NCI-H1694 (cell line): ENCODE measurements at places on chromosomes 11 and 22.

DNA sequence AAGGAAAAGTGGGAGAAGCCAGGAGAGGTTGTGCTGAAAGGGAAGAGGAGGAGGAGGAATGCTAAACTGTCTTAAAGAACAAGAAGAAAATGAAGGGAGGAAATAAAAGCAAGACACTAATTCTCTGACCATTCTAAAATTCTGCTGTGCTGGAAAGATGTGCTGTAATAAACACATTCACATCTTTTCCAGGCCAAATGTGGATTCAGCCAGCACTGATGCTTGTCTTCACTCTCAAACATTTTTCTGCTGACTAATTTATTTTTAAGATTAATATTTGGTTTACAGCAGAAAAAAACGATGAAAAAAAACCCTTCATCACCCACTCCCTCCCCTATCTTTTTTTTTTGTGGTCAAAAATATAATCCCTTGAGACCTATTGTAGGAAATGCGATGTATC lies 223.6 kb downstream of the SWAP70 start:
- no peak for DNase-seq

- no peak for DNase-seq
These were observed 16.9 kb downstream of the MS4A6A start for GRCh38 chr11:60165951-60166350.

- no peak for DNase-seq
These were observed 3.2 kb downstream of the ARVCF start for GRCh38 chr22:20013382-20013871.

- DNase-seq: no peak
These were observed 67.0 kb upstream of the RASSF10 start for GRCh38 chr11:12942157-12942556.

GRCh38 chr22:48758881-48759875 lies 1068.5 kb downstream of the BRD1 start:
- no peak for DNase-seq

DNA sequence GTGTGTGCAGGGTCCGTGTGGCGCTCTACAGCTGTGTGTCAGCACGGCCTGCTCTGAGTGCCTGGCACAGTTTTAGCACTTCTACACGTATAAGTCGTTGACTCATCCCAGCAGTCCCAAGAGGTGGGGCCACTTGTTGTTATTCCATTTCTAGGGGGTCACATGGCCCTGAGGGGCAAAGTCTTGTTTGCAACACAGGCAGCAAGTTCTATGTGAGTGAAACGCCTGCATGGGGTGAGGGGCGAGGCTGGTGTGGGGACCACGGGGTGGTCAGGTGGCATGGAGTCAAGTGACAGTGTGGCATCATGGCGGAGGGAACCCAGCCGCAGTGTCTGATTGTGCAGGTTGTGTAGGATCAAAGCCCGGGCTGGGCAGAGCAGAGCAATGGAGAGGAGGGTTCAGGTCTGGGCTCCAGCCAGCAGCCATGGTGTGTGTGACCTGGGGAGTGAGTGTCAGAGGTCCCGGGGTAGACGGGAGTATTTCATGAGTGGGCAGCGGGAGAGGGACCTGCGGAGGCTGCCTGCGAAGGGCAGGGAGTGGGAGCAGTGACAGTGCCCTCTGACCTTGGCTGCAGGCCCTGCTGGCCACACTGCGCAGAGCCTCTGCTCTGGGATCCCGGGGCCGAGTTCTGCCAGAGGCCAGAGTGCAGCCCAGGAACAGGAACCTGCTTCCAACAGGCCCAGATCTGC lies 27.9 kb downstream of the SHANK3 start:
- DNase-seq: no peak

DNA sequence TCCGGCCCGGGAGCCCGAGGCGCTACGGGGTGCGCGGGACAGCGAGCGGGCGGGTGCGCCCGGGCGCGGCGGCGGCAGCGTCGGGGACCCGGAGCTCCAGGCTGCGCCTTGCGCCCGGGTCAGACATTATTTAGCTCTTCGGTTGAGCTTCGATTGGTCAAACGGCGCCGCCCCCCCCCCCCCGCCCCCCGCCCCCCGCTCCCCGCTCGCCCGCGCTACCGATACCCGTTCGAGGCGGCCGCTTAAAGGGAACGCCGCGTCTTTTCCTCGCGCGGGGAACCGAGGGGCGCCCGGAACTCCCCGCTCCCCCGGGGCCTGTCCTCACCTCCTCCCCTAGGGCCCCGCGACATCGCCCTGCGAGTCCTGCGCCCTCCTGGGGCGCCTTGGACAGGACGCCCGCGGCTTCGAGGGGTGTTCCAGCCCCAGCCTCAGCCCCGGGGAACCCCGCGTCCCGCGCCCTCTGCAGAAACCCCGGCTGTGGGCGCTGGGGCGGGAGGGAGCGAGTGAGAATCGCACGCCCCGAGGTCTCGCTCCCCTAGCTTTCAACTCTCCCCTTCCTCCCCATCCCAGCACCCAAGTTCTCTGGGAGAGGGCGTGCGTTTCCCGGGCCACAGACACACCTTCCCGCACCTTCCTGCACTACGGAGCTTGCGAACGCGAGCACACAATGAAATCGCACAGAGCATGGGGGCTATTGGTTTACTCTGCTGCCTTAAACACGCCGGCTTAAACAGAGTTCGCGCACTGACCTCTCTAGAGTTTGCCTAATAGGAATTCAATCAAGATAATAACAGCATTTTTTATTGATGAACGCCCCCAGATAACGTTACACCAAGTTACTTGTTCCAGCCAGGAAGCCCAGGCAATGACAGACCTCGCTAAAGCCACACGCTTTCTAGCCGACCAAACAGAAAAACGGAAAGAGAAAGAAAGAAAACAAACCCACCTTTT lies at the start of gene BDNF:
BDNF (minus strand) TSS at position 105 of the 951 bp plus-strand sequence. CDS start 41,891 bp downstream, outside the sequence.
- DNase-seq: no peak

GRCh38 chr11:6402561-6402981 lies 12.3 kb downstream of the SMPD1 start:
- no peak for DNase-seq

GRCh38 chr11:71490731-71491390 lies 36.2 kb upstream of the KRTAP5-7 start:
- no peak for DNase-seq

GRCh38 chr11:945986-946385 lies 20.3 kb downstream of the AP2A2 start:
- DNase-seq: no peak

DNA sequence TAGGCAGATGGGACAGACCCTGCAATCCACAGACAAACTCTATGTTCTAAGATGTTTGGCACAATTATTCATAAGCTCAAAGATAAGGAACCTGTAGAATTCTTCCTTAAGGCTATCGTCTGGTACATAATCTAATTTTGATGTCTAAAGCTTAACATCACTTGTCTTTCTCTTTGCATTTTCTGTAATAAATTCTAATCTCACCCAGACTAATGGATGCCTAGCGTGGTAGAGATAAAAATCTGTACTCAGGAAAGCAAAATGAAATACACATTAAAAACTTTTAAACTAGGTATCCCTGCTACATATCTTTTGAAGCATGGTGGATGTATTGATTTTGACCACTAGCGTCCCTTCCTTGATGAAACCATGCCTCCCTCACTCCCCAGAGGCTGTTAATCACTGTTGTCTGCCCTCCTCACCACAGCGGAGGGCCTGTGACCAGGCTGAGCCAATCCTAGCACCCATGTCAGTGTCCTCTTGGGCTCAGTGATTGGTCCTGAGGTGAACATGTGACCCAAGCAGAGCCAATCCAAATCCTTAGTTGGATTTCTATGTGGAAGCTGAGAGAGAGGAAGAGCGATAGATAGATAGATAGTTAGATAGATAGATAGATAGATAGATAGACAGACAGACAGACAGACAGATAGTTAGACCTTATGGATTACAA lies 82.2 kb upstream of the GRK3 start:
- DNase-seq: peak; percentile 17

DNA sequence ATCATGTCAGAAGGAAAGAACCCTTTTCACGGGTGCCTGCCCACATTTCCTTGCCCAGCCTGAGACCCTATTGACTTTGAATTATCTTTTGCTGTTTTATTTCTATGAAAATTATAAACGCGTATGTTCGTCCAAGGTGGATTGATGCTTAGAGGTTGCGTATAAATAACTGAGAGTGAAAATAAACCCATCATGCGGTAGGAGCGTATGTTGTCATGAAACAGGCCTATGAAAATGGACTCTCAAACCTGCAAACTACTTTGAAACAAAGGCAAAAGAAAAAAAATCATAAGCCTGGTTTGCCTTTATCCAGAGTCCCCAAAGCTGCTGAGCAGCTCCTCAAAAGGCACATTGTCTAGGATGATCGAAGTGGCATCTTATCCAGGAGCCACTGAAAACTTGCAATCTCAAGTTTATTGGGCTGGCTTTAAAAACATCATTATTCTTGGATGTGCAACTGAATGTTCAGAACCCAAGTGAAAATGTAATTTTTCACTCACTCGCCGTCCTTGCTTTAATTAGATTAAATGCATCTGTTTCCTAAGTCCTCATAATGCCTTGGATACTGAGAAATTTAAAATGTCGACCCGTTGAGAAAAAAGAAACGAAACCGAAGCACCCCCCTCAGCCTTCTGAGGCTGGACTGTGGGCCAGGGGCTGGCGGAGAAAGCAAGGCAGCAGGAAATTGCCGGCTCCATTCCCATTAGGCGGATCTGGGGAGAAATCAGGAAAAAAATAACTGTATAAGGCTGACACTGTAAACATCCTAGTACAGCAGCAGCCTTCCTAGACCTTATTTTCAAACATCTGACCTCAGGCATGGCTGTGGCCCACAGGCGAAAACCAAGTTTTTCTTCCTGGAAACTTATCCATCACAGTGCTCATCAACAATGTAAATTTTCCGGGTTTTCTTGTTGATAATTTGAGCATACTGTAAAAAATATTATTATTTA lies 82.9 kb upstream of the PPARA start:
- no peak for DNase-seq

- DNase-seq: no peak
These were observed 8.3 kb upstream of the FOLR2 start for GRCh38 chr11:72208281-72208680.

- DNase-seq: no peak
These were observed 140.4 kb upstream of the LUZP2 start for GRCh38 chr11:24356501-24356900.

DNA sequence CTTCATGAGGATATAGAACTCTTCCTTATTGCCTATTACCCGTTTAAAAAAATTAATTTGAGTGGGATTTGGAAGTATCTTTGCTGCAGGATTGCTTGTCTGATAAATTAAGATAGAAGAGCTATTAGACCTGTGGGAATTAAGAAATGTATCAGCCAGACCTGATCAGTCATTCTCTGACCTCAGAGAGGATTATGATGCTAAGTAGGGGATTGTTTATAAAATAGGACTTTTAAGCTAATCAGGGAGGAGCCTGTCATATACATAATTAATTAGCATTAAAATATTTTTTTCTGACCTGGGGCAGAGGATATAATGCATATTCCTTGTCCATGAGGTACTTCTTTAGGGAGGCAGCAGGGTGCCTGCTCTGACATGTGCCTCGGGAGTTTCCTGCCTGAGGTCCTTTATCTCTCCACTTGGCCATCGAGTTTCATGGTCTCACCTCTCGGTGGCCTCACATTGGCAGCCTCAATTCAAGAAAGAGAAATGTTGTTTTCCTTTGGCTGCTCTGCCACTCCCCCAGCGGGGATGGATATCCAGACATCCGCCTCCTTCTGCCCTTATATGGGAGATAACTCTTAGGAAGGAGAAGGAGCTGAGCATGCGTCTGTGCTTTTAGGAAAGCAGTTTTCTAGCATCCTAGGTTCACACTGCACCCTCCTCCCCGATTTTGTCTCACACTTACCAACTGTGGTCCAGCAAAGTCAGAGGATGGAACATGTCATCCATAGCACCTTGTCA lies 41.1 kb downstream of the DIXDC1 start:
- no peak for DNase-seq

DNA sequence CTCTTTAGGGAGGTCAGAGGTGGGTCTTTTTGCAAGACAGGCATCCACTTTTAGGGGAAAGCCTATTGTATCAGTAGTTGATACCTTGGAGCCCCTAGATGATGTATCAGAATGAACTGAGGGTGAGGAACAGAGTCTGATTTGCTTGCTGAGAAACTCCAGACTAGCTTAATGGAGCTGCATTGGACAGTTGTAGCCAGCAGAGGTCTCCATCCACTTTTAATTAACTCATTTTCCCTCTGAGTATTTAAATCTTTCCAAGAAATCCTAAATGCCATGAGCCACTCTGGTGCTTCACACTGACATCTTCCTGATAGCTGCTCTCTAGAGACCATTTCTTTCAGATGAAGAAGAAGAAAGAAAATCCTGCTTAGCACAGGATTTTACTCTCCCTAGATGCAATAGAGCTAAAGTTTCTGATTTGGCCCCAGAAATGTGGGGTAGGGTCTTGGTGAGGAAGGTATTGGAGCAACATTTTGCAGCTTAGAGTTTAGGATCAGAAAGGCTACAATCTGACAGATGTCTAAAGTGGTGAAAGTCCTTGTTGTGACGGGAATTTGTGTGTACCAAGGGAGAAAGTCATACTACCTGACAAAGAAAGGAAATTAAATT lies 38.0 kb downstream of the EXT2 start:
- peak; percentile 6 for DNase-seq

- DNase-seq: no peak
These were observed 1100.9 kb downstream of the DLG2 start for GRCh38 chr11:84526250-84526649.

DNA sequence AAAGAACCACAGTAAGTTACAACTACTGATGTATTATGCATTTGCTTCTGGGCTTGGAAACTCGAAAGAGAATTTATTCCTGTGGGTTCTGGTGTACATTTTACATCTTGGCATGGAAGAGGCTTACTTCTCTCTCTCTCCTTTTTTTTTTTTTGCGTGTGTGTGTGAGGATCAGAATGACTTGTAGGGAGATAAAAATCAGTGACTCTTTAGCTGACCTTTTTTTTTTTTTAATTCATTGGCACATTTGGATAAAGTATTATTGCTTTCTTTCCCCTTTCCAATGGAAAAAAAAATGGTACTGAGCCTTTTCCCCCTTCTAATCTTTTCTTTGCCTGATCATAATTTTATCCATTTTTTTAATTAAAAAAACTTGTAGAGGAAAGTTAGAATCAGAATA lies 43.5 kb downstream of the EXT2 start:
- no peak for DNase-seq

DNA sequence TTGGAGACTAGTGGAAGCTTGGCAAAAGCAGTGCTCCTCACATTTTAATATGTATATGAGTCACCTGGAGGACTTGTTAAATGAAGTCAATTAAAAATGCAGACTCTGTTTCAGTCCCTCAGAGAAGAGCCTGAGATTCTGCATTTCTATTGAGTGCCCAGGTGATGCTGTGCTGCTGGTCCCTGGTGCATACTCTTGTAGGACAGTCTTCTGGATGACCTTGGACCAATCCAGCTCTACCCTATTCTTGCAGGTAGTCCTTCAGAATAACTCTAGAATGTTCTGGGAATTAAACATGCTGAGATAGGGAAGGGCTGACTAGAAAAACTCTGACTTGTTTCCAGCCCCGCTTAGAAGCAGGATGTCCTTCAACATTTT lies 115.9 kb downstream of the CASP12 start:
- DNase-seq: no peak
